ENCODE measurements at places on chromosomes 16 and 17. TPM values are rescaled to one million over a fixed set of nuclear protein-coding genes. Genes with fewer than 3 reads are reported as not detected.

The MEFV gene
- total RNA-seq = 0.29 TPM

The TPSG1 gene
- 4.3 TPM for total RNA-seq

The HEXD gene
- 10.5 TPM for total RNA-seq

The HSD17B1 gene
- total RNA-seq = 1.6 TPM

The PYDC1 gene
- total RNA-seq = not detected

The SSTR5 gene
- total RNA-seq = not detected

The ITGAL gene
- total RNA-seq = 0.17 TPM

The CUEDC1 gene
- 8.0 TPM for total RNA-seq

The CCR7 gene
- not detected for total RNA-seq

The VAC14 gene
- 58.8 TPM for total RNA-seq

The CDH8 gene
- total RNA-seq = 8.2 TPM

Data from A172 (cell line).